Nucleus accumbens (tissue), 56 donors: ENCODE measurements at places on chromosomes 5 and 9.

DNA sequence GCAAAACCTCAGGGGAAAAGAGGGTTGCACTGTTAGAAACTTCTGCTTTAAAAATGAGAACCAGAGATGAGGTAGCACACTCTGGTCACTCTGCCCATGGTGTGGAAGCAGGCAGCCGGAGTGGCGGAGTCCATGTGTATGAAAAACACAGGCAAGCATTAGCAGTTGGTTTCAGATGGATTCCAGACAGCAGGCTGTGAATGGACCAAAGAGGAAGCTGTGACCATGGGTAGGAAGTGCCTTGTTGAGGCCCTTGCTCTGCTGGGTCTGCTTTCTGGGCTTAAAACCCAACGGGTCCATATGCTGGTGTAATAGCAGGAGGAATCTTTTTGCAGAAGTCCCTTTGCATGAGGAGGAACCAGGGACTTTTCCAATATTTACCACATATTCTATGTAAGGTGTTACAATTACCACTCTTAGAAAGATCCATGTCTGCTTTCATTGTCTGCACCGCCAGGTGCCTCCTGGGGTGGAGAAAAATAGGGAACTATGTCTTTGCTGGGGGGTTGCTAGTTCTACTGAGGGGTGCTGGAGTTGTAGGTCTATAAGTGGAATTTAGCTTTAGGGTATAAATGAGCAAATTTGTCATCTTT lies 77.0 kb downstream of the ANKRD55 start:
- DNase-seq = no peak

GRCh38 chr5:60672693-60673264 lies 27.2 kb downstream of the DEPDC1B start:
- DNase-seq = no peak

DNA sequence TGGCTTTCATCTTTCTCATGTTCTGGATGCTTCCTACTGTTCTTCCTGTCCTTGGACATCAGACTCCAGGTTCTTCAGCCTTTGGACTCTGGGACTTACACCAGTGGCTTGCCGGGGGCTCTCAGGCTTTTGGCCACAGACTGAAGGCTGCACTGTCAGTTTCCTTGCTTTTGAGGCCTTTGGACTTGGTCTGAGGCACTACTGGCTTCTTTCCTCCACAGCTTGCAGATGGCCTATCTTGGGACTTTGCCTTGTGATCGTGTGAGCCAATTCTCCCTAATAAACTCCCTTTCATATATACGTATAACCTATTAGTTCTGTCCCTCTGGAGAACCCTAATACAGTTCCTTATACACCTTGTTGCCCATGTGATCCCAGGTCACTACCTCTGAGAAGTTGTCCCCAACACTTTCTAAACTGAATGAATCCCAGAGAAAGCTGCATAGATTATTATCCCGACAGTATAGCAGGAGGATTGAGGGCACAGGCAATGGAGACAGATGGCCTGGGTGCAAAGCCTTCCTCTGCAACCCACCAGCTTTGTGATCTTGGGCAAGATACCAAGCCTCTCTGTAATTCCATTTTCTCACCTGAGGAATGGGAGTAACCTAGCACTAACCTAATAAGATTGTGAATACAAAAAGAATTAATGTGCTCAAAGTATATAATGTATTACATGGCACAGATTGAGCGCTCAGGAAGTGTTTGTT lies 449.6 kb upstream of the BRINP1 start:
- no peak for DNase-seq

- DNase-seq = no peak
Observed at GRCh38 chr5:135312255-135312935, 86.6 kb downstream of the MACROH2A1 start.

- no peak for DNase-seq
Observed at GRCh38 chr5:115930630-115931337, 31.5 kb upstream of the LVRN start.

DNA sequence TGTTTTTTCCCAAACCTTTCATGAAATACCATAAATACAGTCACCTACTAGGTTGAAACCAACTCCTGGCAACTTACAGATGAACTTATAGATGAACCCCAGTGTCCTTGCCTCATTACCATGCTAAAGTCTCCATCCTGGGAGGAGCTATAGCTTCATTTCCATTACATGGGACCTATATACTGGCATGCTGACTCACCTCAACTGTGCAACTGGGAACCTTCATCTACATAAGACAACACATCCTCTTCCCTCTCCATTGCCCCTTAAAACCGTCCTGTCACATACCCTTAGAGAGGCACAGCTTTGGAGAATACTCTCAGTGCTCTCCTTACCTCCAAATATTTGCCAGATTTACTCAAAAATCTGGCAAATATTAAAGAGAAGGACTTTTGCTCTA lies 638.3 kb downstream of the HTR1A start:
- no peak for DNase-seq

DNA sequence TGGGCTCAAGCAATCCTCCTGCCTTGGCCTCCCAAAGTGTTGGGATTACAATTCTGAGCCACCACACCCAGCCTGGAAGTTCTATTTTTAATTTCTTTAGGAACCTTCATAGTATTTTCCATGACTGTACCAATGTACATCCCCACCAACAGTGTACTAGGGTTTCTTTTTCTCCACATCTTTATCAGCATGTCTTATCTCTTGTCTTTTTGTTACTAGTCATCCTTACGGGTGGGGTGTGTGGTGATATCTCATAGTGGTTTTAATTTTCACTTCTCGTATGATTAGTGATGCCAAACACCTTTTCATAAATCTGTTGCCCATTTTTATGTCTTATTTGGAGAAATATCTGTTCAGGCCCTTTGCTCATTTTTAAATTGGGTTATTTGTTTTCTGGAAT lies 123.0 kb upstream of the MEF2C start:
- DNase-seq = no peak

GRCh38 chr9:112743216-112743836 lies 7.2 kb upstream of the SNX30 start:
- DNase-seq = no peak

- no peak for DNase-seq
Observed at GRCh38 chr9:77003366-77003765, 16.1 kb upstream of the FOXB2 start.

GRCh38 chr5:33474931-33475499 lies 34.2 kb downstream of the TARS1 start:
- no peak for DNase-seq

DNA sequence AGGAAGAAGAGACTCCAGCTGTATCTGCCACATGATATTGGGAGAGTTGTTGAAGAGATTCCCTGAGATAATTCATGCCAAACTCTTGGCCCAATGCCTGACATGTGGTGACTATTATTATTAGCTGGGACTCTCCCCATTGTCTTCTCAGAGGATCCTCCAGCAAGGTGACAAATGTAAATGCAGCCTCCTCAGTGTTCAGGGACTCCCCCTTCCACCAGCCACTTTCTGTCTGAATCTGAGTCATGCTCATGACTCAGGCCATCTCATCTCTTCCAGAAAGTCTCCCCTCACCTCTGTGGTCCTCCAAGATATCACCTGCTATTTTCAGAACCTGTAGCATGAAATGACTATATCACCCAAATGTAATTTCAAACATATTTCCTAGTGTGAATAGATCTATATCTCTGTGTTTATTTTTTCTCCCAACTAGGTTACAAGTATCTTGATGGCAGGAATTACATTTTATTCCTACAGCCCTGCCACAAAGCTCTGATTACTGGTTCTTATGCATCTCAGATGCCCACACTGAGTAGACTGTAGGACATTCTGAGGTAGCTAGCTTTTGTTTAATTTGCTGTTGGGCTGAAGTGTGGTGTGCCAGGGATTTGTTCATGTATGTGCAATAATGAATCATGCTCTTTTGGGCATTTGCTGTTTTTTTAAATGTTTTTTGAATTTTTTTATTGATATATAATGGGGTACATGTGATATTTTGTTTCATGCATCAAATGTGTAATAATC lies 126.6 kb upstream of the IL12B start:
- DNase-seq = no peak

- DNase-seq = no peak
Observed at GRCh38 chr5:65808818-65809217, 86.8 kb downstream of the NLN start.

GRCh38 chr5:100690036-100690560 lies 154.9 kb downstream of the FAM174A start:
- no peak for DNase-seq

- no peak for DNase-seq
Observed at GRCh38 chr9:14315875-14316601, 2.1 kb upstream of the NFIB start.

GRCh38 chr5:159503236-159503635 lies 172.9 kb upstream of the IL12B start:
- DNase-seq = no peak

- no peak for DNase-seq
Observed at GRCh38 chr5:56314529-56314928, 81.4 kb upstream of the ANKRD55 start.

DNA sequence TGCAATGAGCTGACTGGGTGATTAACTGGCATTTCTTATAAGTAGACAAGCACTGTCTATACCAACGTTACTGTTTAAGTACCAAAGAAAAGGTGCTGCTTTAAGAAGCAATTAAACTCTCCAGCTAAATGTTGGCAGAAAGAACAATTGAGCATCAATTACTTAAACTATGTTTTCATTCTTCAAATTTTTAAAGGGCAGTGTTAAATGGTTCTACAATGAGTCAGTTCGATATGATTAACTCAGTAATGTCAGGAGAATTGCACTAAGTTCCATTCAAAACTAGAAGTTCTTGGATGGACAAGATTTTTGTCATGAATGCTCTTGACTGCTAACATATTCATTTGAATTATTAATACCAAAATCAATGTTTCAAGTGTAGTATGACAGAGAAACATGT lies 593.7 kb downstream of the DNAH5 start:
- no peak for DNase-seq

GRCh38 chr5:93585041-93585766 lies 2.2 kb downstream of the NR2F1 start:
- DNase-seq = no peak

- DNase-seq = no peak
Observed at GRCh38 chr5:1975898-1976765, 93.4 kb upstream of the IRX4 start.

GRCh38 chr5:168851902-168852321 lies 272.7 kb upstream of the PANK3 start:
- DNase-seq = no peak

- no peak for DNase-seq
Observed at GRCh38 chr5:152686931-152687330, 281.9 kb upstream of the NMUR2 start.

GRCh38 chr9:131616983-131617604 lies 71.8 kb downstream of the PRRT1B start:
- no peak for DNase-seq

GRCh38 chr9:93621922-93622321 lies 45.5 kb downstream of the PHF2 start:
- no peak for DNase-seq

DNA sequence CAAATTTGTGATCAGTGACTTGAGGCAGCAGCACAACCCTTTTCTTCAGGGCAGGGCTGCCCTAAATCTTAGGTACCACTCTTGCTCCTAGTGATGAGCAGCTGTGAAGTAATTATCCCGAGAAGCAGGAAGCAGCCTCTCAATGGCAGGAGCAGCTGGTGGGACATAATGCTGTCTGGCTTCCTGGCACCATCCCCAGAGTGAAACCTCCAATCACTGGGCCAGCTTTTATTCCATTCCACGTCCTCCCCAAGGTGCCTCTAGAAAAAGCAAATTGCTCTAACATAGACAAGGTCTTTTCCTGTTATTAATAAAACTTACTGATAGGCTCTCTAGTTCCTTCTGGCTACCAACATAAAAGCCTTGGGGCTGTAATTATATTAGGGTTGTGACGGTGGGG lies 154.0 kb downstream of the FRMD3 start:
- DNase-seq = no peak

GRCh38 chr5:33340195-33340594 lies 100.6 kb upstream of the TARS1 start:
- DNase-seq = no peak

- no peak for DNase-seq
Observed at GRCh38 chr9:85876628-85877027, 64.3 kb upstream of the NAA35 start.

- no peak for DNase-seq
Observed at GRCh38 chr5:94832685-94833084, 214.2 kb downstream of the SLF1 start.

GRCh38 chr9:73239570-73240265 lies 88.1 kb downstream of the ANXA1 start:
- DNase-seq = no peak

DNA sequence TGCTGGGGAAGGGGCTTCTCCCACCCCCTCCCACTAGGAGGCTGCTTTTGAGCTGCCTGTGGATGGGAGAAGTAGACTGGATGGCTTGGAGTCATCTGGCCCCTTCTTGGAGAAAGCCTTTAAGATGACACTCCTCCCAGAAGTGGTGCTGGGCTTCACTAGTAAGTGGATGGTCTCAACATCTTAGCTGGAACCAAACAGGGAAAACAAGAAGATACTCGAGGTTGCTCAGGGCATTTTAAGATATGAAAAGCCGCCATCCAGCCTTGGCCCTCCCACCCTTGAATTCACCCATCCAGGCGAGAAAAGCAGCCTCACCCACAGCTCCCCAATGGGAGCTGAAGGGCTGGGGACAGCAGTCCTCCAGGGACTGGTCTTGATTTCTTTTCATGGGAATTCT lies 7.8 kb upstream of the SMIM32 start:
- DNase-seq = no peak

- no peak for DNase-seq
Observed at GRCh38 chr9:13665418-13666066, 386.1 kb upstream of the MPDZ start.

- no peak for DNase-seq
Observed at GRCh38 chr5:134714120-134714519, 24.2 kb upstream of the CAMLG start.

DNA sequence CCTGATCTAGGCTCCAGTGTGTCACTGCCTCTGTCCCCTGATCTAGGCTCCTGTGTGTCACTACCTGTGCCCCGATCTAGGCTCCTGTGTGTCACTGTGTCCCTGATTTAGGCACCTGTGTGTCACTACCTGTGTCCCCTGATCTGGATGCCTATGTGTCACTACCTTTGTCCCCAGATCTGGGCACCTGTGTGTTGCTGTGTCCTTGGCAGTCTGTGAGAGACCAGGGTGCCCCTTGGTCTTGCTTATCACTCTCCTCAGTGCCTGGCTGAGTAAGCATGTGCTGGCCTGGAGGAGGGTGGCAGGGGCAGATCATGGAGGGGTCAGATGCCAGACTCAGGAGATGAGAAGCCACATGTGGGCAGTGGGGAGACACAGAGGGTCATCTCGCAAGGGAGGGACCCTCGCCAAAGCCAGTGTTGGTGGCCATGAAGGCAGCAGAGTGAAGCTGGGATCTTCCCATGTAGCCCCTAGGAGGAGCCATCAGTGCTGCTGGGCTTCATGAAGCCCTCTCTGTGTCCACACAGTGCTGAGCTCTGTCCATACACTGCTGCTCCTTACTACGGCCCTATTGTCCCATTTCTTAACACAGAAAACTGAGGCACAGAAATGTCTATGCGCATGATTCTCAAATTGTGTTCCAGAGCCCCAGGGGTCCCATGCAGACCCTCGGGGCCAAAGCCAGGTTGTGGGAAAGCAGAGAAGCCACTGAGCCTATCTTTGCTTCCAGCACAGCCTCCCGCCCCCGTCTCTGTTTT lies 15.5 kb downstream of the OLFML2A start:
- no peak for DNase-seq
